ENCODE measurements at places on chromosomes 16 and 17.

DNA sequence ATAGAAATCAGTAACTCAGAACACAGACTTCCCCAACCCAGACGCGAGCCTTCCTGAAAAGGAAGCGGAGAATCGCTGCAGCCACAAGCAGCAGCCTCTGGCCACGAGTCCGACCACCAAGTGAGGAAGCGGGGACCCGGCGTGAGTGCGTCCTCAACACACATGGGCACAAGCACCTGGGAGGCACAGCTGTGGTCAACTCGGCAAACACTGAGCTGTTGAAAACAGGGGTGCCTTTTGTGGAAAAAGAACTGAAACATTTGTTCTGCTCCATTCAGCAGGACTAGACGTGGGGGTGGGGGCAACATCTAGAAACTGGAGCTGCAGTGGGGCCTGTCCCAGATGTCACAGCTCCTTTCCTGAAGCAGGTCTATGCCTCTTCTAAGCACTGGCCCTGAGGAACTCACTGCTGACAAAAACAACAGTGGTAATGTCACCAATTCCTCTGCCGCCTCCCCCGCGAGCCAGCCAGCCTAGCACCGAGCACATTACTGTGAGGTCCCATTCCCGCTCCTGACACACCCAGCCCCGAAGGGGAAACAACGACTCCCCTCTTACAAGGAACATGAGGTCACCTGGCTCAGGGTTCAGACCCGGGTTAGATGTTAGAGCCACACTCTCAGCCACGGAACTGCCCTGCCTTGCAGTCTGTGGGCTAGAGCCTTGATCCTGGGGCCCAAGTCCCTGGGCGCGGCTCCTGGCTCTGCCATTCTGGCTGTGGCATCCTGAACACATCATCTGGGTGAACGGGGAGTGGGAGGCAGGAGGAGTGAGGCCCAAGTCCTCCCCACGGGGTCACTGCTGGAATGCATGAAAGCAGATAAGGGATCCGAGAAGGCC, 29.0 kb downstream of the KDM8 start:
- DNase-seq = no peak

DNA sequence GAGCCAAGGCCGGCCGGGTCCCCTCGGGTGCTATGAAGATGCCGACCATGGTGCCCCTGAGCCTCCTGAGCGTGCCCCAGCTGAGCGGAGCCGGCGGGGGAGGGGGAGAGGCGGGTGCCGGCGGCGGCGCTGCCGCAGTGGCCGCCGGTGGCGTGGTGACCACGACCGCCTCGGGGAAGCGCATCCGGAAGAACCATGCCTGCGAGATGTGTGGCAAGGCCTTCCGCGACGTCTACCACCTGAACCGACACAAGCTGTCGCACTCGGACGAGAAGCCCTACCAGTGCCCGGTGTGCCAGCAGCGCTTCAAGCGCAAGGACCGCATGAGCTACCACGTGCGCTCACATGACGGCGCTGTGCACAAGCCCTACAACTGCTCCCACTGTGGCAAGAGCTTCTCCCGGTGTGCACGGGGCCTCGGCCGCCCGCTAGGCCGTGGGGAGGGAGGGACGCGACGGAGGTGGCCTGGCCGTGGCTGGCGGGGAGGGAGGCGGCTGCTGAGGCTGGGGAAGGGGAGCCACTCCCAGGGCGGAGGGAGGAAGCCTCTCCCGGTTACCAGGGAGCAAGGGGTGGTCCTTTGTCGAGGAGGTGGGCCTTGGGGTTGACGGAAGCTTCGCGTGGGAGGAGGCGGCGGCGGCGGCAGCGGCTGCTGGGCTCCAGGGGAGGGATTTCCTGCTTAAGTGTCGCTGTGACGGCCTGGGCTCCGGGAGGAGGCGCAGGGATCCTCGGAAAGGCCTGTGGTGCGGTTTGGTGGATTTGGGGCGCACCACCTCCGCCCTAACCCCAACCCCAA, 1.3 kb downstream of the MAZ start:
- peak; percentile 60 for DNase-seq

- DNase-seq = no peak
These were observed 25.5 kb upstream of the PMP22 start for GRCh38 chr17:15290605-15291004.

GRCh38 chr17:75854101-75854748, 910 bp downstream of the WBP2 start:
- DNase-seq = no peak

DNA sequence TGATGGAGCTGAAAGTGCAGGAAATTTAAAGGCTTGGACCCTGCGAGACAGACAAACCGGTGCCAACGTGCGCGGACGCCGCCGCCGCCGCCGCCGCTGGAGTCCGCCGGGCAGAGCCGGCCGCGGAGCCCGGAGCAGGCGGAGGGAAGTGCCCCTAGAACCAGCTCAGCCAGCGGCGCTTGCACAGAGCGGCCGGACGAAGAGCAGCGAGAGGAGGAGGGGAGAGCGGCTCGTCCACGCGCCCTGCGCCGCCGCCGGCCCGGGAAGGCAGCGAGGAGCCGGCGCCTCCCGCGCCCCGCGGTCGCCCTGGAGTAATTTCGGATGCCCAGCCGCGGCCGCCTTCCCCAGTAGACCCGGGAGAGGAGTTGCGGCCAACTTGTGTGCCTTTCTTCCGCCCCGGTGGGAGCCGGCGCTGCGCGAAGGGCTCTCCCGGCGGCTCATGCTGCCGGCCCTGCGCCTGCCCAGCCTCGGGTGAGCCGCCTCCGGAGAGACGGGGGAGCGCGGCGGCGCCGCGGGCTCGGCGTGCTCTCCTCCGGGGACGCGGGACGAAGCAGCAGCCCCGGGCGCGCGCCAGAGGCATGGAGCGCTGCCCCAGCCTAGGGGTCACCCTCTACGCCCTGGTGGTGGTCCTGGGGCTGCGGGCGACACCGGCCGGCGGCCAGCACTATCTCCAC, at the start of gene NOG:
NOG (plus strand) TSS at position 54 of the 674 bp plus-strand sequence; CDS start at position 579, 525 bp downstream.
- DNase-seq = no peak

GRCh38 chr17:4006165-4006589, 41.9 kb upstream of the ATP2A3 start:
- no peak for DNase-seq
